ENCODE measurements at places on chromosomes 16 and 17.

DNA sequence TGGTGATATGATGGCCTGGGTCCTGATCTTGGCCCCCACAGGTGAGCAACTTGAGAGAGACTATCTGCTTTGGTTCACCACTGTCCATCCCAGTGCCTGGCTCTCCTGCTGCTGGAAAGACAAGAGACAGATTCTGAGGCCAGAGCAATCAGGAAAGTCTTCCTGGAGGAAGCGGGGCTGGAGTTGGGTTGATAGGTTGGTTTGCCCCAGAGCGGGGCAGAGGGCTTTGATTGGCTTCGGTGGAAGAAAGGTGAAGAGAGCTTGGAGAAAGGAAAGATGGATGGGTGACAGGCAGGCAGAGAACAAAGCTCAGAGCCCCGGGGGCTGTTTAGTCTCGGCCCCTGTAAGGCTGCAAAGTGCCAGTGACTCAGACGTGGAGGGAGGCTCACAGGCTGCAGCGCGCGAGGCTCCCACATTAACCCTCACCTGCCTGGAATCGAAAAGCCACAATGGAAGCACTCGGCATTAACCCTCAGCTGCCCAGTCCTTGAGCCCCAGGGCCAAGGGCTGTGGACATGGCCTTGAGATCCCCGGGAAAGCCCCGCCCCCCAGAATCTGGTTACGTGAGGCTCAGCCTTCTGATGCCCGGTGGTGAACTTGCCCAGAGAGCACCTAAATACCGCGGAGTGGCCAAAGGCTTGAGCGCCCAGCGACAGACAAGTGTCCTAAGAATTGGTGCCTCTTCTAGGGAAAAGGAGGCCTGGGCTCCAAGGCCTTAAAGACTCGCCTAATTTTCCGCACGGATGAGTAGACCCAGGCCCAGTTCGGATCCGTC is 996 bp upstream of the CPNE2 start:
- DNase-seq = peak; percentile 62

GRCh38 chr17:7707446-7707845 is 2.4 kb downstream of the EFNB3 start:
- DNase-seq = no peak

DNA sequence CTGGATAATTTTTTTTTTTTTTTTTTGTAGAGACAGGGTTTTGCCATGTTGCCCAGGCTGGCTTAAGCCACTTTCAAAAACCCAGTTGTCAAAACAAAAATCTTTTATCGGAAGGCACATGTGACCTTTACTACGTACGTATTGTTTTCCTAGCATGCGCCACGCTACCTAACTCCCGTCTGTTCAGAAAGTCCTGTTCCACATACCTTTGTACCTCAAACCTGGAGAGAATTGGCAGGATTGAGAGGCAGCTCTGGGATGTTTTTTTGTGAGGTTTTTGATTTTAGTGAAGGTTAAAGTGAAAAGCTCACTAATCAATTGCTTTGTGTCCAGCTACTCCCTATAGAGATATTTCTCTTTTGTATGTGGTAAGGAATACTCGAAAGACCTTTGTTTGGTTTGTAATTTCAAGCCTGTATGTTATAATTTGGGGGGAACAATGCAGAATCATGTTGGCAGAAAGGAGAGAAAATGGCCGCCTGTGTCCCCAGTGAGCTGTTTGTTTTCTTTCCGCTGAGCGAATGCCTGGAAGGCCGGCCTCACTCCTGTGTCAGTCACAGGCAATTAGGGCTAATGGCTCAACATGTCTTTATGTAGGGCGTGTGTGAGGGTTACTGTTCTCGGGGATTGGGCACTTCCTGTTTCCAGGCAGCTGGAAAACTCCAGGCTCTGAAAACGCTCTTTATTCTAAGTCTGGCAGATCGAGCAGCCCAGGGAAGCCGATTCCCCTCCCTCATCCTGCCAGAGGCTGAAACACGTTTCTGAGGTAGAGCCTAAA is 60.8 kb upstream of the CLEC18A start:
- peak; percentile 48 for DNase-seq

GRCh38 chr17:16991349-16992009 is 19.6 kb upstream of the TNFRSF13B start:
- peak; percentile 75 for DNase-seq

GRCh38 chr16:10128397-10129258 is 53.6 kb downstream of the GRIN2A start:
- DNase-seq = no peak

DNA sequence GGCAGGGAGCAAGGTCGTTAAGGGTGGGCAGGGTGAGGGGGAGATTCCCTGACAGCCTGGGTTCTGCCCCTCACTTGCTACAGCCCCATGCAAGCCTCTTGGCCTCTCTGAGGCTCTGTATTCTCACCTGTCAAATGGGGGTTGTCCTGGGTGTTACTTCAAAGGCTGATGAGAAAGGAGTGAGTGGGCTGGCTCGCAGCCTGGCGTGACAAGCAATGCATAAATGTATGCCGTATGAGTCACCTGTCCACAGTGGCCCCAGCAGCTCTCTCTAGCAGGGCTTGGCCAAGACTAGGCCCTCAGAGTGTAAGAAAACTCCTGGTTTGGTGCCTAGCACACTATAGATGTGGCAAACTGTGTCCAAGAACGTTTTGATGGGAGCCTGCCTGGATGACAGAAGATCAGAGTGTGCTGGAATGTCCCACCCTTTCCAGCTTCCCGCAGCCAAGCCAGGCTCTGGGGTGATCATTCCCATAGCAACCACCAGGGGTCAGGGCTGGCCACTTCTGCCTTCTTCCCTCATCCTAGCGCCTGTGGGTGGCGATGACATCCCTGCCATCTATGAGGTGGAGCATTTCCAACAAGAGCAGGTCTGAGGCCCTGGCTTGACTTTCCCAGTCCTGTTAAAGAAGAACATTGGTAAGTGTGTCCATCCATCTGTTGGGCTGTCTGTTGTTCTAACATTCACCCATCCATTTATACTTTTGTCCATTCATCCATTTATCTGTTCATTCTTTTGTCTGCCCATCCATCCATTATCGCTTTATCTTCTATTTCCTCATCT is 37.2 kb upstream of the ADGRG1 start:
- DNase-seq = peak; percentile 91

DNA sequence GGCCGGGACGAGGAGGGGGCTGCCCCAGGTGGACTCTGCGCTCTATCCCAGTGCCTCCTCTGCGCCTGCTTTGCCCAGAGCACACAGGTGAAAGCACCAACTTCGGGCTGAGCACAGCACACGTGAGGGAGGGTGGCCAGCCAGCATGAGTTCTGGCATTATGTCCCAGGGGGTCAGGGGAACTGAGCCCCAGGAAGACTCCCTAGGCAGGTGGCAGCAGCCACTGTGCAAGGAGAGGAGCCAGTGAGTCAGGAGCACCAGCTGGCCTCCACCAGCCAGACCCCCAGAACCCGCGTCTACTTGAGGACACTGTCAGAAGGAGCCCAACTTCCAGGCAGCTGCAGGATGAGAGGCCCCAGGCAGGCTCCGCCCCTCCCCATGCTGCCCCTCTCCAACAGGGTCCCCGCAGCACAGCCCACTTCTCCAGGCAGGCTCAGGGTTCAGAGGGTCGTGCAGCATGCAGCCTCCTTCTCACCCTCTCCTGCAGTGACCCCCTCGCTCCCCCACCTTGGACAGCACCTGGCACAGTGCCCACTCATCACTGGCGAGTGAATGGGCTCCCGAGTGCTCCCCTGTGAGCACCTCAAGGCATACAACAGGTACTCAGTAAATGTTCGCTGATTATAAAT is 44.2 kb upstream of the RASD1 start:
- DNase-seq = no peak

- peak; percentile 42 for DNase-seq
These were observed 18.3 kb downstream of the CIITA start for GRCh38 chr16:10895053-10895946.

DNA sequence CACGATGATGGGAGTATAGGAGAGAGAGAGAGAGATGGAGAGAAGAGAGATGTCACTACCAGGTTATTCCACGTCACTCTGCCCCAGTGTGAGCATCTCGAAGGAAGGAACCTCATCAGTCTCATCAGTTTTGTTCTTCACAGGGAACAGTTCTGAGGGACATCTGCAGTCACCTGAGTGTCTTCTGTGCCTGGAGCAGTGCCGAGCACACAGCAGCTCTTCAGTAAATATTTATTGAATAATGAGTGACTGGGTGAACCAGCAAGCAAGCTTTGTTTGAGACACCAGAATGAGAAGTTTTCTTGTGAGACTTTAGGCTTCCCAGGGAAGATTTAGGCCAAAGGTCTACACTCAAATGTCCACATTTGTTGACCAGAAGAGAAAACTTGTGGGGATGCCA is 142.4 kb upstream of the IRX3 start:
- no peak for DNase-seq

DNA sequence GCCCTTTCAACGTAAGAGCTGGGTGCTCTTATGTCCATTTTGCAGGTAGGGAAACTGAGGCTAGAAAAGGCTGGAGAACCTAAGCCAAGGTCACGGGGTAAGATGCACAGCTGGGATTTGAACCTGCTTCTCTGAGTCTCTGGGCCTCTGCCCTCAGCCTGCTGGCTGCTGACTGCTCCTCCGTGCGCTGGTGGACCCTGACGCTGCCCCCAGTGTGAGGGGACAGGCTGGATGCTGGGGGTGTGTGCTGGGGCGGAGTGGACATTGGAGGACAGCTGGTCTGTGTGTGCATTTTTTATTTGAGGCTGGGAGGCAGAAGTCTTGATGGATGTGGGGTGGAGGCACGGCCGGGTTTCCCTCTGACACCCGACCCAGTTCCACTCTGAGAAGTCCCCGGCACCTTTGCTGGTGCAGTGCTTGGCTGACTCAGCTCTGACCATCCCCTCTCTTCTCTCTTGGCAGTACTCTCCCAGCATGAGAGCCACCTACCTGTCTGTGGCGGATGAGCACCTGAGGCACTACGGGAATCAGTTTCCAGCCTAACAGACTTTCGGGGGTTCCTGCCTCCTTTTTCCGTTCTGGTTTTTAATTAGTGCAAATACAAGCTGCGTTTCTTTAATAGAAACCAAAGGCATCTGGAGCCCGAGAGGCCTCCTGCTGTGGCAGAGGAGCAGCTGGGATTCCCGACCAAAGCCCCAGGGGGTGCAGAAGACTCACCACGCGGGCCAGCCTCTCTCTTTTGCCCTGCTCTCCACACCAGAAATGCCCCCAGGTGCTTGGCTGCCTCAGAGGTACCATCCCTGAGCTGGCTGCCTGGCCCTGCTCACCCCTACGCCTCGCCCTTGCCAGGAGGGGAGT is 14.1 kb upstream of the DNAI2 start:
- DNase-seq = no peak

Measured in Daoy (cell line).